ENCODE measurements at places on chromosomes 12 and 14.
A peak's percentile ranks its signal among the peaks of the same experiment; 100 is the strongest.

GRCh38 chr12:105983622-105984320 is 155.0 kb downstream of the NUAK1 start:
- DNase-seq, result no peak

- DNase-seq, result no peak
Measured at GRCh38 chr12:24534622-24535021, 414.3 kb downstream of the BCAT1 start.

DNA sequence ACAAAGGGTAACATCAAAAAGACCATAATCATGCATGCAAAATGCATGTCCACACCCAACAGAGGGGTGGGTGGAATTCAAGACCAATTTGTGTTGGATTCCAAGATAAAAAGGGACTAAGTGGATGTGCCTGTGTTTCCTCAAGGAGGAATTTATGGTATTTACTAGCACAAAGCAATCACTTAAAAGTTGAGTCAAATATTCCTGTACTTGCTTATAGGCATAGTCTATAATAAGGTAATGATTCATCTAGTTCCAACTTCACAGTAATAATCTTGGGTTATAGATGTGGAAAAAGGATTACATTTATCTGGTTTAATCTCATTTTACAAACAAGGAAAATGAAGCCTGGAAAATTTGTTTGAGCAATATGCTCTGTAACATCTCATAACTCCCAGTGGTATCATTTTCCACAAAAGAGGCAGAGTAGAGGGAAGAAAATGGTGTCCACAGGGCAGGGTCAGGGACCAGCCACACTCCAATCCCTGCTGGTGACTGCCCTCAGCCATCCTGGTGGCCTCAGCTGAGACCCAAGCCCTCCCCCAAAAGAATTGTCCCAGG is 80.8 kb upstream of the REP15 start:
- no peak for DNase-seq

GRCh38 chr14:79331830-79332229 is 879.5 kb downstream of the DIO2 start:
- DNase-seq, result no peak

GRCh38 chr12:73106296-73106695 is 834.1 kb downstream of the TRHDE start:
- no peak for DNase-seq

DNA sequence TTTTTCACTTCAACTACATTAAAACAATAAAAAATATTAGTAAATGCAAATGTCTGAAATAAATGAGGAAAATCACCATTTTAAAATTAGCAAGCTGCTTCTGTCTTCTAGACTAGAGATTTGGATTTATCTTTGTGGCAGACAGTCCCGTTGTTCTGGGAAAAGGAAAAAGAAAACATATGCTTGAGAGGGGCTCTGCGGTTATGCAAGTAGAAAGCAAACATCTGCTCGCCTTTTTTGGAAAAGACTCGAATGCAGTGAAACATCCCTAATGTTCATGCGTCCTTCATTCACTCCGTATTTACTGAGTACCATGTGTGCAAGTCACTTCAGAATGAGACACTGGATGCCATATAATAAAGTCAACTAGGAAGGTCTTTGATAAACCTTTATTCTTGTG is 44.9 kb downstream of the IFNG start:
- DNase-seq, result no peak

- DNase-seq, result no peak
Measured at GRCh38 chr12:54442961-54443360, 23.9 kb upstream of the ITGA5 start.

- peak; percentile 91 for DNase-seq
Measured at GRCh38 chr12:6062757-6063735, 61.4 kb downstream of the VWF start.

GRCh38 chr12:108784270-108784669 is 53.0 kb upstream of the CORO1C start:
- DNase-seq, result no peak

GRCh38 chr14:71885301-71885700 is 46.9 kb upstream of the RGS6 start:
- no peak for DNase-seq

GRCh38 chr12:49334681-49335080 is 2.3 kb downstream of the C1QL4 start:
- DNase-seq, result no peak

DNA sequence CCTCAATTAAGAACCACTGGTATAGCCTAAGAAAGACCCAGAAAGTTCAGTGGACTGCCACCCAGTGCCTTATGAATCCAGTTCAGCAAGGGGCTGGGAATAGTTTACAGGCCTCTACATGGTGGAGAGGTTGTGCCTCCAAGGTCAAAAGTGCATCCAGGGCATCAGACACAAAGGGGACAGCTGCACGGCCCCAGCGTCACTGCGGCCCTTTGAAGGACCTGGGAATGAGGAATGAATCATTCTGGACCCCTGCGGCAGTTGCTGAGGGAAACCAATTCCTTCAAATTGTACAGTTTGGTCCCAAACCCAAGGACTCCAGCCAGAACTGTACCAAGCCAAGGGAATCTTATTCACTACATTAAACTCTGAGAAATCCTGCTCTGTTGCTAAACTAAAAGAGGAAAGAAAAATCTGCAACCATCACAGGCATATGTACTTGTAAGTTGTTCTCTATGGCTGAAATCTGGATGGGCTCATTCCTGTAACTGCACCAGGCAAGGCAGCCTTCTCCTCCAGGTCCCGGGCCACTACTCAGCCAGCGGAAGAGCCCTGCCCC is 10.9 kb upstream of the NGB start:
- no peak for DNase-seq

DNA sequence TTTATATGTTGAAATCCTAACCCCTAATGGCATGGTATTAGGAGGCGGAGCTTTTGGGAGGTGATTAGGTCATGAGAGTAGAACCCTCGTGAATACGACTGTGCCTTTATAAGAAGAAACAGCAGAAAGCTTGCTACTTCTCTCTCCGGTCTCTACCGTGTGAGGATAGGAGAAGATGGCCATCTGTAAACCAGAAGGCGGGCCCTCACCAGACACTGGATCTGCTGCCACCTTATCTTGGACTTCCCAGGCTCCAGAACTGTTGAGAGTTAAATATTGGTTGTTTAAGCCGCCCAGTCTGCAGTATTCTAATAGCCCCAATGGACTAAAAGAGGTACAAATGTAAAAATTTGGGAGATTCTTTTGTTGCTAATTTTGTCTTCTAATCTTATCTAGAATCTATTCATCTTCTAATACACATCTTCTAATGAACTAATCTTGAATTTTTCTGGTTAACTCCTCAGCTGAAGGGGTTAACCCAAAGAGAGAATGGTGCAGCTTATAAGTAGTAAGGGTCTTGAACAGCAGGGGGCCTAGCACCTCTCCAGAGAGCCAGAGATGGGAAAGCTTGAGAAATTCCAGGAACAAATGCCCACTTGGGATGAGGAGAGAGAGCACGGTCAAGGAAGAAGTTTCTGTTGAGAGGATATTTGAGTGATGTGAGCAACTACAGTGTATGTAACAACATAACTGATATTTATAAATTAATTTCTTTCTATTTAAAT is 264.0 kb upstream of the GRIP1 start:
- DNase-seq, result no peak

- DNase-seq, result no peak
Measured at GRCh38 chr12:128322341-128322740, 55.4 kb downstream of the TMEM132C start.

GRCh38 chr12:11075642-11076041 is 13.5 kb upstream of the TAS2R46 start:
- no peak for DNase-seq

GRCh38 chr12:101181776-101182175 is 28.3 kb downstream of the SLC5A8 start:
- no peak for DNase-seq

GRCh38 chr12:66269757-66270383 is 32.4 kb upstream of the HELB start:
- DNase-seq, result peak; percentile 28

DNA sequence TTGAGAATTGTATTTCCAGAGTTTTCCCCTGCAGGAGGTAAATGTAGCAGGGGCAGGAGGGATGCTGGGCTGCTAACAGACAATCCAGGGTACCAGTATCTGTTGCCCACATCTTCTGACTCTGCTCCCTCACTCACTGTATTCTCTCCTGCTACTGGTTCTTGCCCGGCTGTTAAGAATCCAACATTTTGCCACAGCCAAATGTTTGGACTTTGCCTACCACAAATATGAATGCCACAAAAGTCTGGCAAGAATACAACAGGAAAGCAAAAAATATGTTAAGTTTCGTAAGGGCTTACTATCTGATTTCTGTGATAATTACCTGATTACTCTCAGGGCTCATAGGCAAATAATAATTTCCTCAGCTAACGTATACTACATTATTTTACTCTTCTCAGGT is 160.0 kb downstream of the BCAT1 start:
- DNase-seq, result no peak

GRCh38 chr14:59931237-59931636 is 11.3 kb downstream of the LRRC9 start:
- no peak for DNase-seq

DNA sequence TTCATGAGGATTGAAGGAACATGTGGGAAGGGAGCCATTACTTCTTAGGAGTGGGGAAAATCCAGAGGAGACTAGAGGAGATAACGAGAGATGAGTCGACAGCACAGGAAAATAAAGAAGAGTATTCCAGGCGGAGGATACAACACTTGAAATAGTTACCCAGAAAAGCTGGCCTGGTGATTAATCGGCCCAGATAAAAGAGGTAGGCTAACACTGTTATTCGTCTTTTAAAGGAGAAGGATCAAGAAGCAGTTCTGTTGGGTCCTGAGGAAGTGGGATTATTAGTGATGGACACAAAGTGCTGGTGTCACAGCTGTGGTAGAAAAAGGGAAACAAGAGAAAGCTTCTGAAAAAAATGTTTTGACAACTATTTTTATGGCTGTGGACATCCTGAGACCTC is 425.3 kb downstream of the ZFP36L1 start:
- no peak for DNase-seq

GRCh38 chr12:51839310-51839947 is 9.1 kb downstream of the FIGNL2 start:
- no peak for DNase-seq

- no peak for DNase-seq
Measured at GRCh38 chr12:6757028-6757690, 4.2 kb upstream of the MLF2 start.

- no peak for DNase-seq
Measured at GRCh38 chr12:48946943-48947342, 10.3 kb downstream of the ARF3 start.

- DNase-seq, result no peak
Measured at GRCh38 chr14:102238766-102239165, 66.2 kb downstream of the MOK start.

GRCh38 chr12:117151403-117152031 is 38.8 kb downstream of the FBXO21 start:
- DNase-seq, result no peak

DNA sequence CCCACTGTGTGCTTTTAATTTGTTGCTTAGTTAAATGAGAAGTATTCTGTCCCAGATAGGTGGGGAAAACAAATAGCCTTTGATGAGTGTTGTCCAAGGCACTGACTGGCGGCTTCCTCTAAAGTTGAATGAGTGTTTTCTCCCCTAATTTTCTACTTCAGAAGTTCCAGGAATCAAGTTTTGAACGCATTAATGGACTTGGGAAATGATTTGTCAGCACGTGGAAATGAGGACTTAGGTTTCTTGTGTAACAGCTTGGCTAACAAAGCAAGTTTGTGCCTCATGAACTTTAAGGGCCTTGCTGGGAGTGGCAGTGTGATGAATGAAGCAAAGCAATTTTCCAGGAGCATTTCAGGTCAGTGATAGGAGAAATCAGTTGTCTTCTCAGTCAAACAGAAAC is 56.9 kb downstream of the LIN52 start:
- no peak for DNase-seq

- no peak for DNase-seq
Measured at GRCh38 chr14:101365329-101366158, 195.8 kb upstream of the DIO3 start.

DNA sequence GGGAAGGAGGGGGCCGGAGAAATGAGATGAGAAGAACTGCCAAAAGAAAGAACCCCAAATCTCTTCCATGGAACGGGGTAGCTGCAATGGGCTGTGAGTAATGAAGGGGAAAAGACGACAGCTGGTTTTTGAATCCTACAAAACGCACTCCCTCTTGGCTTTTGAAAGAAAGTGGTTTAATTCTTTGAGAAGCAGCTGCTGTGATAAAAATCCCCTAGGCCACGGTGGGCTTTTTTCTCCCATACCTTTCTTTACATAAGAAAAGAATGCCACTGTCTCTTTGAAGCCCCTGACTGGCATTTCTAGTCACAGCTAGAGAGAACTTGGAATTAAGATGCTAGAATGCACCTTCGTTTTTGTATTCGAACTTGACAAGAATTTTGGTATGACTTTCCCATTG is 486.1 kb downstream of the GLT1D1 start:
- no peak for DNase-seq

- no peak for DNase-seq
Measured at GRCh38 chr12:1878214-1878613, 40.2 kb downstream of the CACNA2D4 start.

DNA sequence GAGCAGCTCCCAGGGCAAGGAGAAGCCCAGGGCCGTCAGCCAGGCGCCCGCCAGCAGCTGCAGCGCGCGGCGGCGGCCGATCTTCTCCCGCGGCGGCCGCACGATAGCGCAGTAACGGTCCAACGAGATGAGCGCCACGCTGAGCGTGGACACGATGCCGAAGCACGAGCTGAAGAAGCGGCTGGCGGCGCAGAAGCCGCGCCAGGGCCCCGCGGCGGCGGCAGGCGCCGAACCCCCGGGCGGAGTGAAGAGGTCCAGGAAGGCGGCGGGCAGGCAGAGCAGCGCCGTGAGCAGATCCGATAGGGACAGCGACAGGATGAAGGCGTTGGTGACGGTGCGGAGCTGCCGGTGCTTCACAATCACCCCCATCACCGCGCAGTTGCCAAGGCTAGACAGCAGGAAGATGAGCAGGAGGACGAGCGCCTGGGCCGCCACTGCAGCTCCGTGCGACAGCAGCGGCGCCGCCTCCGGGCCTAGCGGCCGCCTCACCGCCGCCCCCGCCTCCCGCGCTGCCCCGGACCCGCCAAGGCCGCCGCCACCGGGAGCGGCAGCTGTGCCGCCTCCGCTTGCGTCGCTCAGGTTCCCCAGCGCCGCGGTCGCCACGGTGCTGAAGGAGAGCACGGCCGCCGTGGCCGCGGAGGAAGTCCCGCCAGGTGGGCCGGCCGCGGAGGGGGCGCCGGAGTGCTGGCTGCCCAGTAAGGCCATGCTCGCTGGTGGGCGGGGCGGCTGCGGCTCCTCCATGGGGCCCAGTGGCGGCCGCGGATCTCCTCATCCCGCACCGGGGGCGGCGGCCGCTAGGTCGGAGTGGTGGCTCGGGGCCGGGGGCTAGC is 479 bp downstream of the GPR135 start:
- DNase-seq, result peak; percentile 60

- DNase-seq, result no peak
Measured at GRCh38 chr12:46531804-46532203, 159.2 kb upstream of the SLC38A2 start.

DNA sequence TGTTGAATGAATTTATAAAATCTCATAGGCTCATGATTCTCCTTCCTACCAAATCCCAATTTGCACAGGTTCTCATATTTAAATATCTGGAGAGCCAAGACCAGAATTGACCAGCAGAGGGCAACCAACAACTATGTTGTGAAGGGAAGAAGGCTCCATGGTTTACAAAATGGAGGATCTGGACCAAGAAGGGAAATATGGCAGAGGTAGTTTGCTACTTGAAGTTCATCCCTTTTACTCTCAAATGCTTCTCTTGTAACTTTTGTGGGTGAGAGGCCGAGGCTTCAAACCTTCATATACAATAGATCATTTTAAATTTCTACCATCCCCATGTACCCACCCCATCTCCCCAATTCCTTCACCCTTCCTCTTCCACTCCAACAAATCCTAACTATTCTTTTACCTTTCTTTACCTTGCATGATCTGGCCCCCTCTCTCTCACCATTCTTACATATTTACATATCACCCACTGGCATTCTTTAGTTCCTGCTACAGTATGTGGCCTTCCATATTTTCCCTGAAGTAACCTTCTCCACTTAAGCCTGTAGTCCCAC is 3.8 kb upstream of the SMARCC2 start:
- peak; percentile 70 for DNase-seq
